ENCODE measurements at places on chromosomes 6 and 20.

DNA sequence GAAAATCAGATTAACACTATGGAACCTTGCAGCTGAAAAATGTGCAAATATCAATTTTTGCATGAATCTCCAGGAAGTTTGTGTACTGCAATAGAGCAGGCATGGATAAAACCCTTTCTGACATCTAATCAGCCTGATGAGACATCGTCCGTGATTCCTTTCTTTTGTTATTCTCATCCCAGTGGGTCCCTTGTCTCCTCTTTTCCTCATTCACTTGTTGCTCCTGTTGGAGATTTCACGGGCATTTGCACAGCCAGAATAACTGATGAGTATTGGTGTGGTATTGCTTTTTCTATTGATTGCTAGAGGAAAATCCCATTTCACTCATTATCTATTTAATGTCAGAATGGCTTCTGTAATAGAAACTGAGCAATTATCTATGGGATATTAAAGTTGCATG is 39.9 kb downstream of the SCGN start:
- no peak for DNase-seq

GRCh38 chr6:149558029-149558428 is 8.1 kb upstream of the GINM1 start:
- no peak for DNase-seq

DNA sequence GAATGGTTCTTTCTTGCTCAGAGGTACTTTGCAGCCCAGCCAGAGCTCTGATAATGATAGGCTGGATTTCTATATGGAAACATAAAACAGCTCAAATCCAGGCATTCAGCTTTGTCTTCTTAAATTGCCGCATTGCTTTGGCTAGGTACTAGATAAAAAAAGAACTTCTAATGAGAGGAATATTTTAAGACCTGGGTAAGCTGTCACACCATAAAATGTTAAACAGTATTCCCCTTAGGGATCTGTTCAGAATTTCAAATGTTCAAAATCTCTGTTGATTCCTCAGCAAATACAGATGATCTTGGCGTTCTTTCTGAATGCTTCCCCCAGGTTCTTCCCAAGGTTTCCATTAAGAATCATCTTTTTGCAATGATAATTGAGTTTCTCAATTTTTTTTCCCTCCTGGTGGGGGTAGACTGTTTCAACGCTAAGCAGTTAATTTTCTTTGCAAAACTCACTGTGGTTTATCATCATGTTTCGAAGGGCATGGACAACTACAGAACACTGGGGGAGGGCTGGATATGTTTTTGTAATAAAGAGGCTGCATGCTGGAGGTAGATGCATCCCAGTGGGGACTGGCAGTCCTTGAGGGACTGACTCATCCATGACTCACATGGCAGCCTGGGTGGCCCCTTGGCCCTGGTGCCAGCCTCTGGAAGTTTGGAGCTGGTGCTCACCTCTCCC is 31.0 kb downstream of the TIAM2 start:
- no peak for DNase-seq

GRCh38 chr20:55057779-55058415 is 582.5 kb downstream of the DOK5 start:
- DNase-seq: no peak

- no peak for DNase-seq
Observed at GRCh38 chr6:134553936-134554335, 236.0 kb upstream of the SGK1 start.

- DNase-seq: no peak
Observed at GRCh38 chr6:127225497-127225896, 41.2 kb upstream of the RNF146 start.

- DNase-seq: no peak
Observed at GRCh38 chr6:14477559-14477958, 360.0 kb downstream of the CD83 start.

Measured in stimulated activated CD8-positive, alpha-beta memory T cell treated with anti-CD3 and anti-CD28 coated beads, Interleukin-7, amount 100 ng/mL, for 1 hour (primary cell).